ENCODE measurements at places on chromosomes 11 and 22. TPM values are rescaled to one million over a fixed set of nuclear protein-coding genes. Genes with fewer than 3 reads are reported as not detected.

The PRR33 gene
- total RNA-seq = not detected

DNA sequence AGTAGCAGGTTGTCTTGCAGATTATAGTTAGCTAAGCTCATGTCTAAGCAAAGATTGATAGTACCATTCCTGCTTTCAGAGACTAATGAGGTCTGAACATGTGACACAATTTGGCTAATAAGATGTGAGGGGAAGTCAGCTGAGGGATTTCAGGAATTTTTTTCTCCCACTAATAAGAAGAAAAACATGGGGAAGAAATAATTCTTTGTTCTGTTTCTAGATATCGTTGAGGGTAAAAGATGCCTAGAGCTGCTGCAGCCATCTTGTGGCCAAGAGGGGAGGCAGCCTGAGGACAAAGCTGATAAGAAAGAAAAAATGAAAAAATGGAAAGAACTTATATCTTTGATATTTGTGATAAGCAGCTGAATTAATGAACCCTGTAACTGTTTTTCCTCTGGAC lies 1334.4 kb downstream of the LRRC4C start:
- H3K4me1 ChIP-seq = no peaks in the 10 kb centered on the region
- DNase-seq = peak; percentile 12
- peaks cover 6% of the 10 kb centered on the region for H3K36me3 ChIP-seq
- H3K27ac ChIP-seq = no peak overlapping the region
- H3K27me3 ChIP-seq = no peaks in the 10 kb centered on the region

DNA sequence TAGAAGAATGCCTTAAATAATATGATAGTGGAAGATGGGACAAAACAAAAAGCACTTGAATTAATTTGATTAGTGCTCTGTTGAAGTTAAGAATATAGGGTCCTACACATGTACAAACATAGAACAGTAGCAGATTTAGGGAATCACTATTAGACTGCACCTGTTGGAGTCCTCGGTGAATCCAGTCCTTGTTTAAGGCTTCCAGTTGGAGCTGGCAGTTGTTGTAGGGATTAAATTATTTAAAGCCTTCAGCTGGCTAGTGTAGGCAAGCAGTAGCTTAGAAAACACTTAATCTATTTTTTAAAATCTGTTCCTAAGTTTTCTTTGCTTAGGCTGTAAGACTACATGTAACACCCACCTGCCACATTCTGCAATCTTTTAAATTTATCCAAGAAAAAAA lies 24.5 kb upstream of the CSTF3 start:
- H3K4me1 ChIP-seq = no peaks in the 10 kb centered on the region
- H3K36me3 ChIP-seq = no peaks in the 10 kb centered on the region
- no peak overlapping the region for H3K27ac ChIP-seq
- no peak overlapping the region for H3K4me3 ChIP-seq

GRCh38 chr11:123330471-123330870 lies 99.6 kb upstream of the GRAMD1B start:
- H3K27me3 ChIP-seq = peaks cover 33% of the 10 kb centered on the region
- no peaks in the 10 kb centered on the region for H3K4me1 ChIP-seq
- H3K27ac ChIP-seq = no peak overlapping the region
- no peak overlapping the region for H3K4me3 ChIP-seq
- DNase-seq = no peak

DNA sequence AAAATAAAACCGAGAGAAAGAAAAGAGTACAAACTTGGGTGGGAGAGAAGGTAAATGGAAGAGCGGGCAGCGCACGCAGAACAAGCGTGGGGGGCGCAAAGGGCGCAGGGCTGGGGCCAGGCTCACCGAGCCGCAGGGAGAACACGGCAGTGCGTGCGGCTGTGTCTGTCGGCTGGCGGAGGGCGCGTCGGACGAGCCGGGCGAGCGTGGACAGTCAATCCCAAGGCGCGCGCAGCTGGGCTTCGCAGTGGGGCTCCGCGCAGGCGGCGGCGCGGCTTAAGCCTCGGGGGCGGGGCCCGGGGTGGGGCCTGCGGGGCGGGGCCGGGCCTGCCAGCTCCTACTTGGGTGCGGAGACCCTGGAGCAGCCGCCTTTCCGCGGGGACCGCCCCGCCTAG lies at the start of gene UCP2:
UCP2 (minus strand) TSS at position 249 of the 395 bp plus-strand sequence. CDS start 4,465 bp downstream, outside the sequence.
- H3K4me3 ChIP-seq = no peak within 1 kb of the TSS
- no peak for DNase-seq
- H3K27ac ChIP-seq = no peak within 1 kb of the TSS
- H3K27me3 ChIP-seq = no peaks in the 10 kb centered on the region

GRCh38 chr11:78149646-78150045 lies 10.2 kb upstream of the ALG8 start:
- H3K27ac ChIP-seq = no peak overlapping the region
- H3K4me1 ChIP-seq = no peaks in the 10 kb centered on the region
- no peaks in the 10 kb centered on the region for H3K36me3 ChIP-seq
- DNase-seq = peak; percentile 47

The PDXP gene
- 10.3 TPM for total RNA-seq

- H3K4me3 ChIP-seq = no peak overlapping the region
- H3K4me1 ChIP-seq = no peaks in the 10 kb centered on the region
- H3K27me3 ChIP-seq = peaks cover 43% of the 10 kb centered on the region
These were observed 304.0 kb upstream of the ANO3 start for GRCh38 chr11:26027887-26028286.
